ENCODE measurements at places on chromosomes 3 and 15.

DNA sequence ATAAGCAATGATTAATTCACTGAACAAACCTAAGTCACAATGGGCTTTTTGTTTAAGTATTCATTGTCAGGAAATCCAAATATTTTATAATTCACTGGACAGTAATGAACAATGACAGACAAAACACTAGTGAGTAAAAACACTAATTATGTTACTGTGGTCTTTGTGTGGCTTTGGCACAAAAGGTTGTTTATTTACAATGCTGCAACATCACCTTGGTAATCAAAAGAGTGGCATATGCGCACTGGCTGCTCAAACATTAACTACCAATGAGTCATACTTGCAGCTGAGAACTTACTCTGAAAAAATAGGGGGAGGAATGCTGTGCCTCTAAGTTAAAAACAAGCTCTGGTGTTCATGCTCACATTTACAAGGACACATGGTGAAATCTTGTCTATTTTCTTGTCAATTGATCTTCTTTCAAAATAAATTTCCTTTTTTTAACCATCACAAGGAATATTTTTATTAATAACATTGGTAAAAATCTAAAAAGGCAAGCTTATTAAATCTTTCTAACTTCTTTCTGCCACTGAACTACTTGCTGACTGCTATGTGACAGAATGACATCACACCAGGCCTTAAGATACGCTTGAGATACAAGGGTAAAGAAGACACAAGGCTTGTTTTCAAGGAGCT is 85.2 kb upstream of the PPIB start:
- peak; percentile 89 for DNase-seq

- DNase-seq: peak; percentile 42
Observed at GRCh38 chr15:98311566-98312188, 336.7 kb upstream of the IGF1R start.

GRCh38 chr15:87489902-87490665 is 766.5 kb downstream of the NTRK3 start:
- DNase-seq: no peak

DNA sequence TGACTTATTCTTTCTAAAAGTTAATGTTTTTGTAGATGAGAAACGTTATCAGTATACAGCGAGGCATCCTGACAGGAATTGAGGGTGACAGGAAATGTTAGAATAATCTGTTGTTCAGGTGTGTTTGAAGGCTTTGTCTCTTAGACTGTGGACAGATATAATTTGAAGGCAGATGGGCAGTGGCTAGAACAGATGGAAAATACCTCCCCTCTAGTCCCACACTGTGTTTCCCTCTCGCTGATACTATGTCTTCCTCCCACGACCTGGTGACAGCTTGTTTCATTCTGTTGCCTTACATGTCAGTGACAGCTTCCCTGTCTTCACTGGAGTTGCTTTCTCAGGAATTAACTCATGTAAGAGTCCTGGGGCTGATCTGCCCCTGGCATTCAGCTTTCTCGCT is 125.3 kb downstream of the MYRIP start:
- DNase-seq: no peak

DNA sequence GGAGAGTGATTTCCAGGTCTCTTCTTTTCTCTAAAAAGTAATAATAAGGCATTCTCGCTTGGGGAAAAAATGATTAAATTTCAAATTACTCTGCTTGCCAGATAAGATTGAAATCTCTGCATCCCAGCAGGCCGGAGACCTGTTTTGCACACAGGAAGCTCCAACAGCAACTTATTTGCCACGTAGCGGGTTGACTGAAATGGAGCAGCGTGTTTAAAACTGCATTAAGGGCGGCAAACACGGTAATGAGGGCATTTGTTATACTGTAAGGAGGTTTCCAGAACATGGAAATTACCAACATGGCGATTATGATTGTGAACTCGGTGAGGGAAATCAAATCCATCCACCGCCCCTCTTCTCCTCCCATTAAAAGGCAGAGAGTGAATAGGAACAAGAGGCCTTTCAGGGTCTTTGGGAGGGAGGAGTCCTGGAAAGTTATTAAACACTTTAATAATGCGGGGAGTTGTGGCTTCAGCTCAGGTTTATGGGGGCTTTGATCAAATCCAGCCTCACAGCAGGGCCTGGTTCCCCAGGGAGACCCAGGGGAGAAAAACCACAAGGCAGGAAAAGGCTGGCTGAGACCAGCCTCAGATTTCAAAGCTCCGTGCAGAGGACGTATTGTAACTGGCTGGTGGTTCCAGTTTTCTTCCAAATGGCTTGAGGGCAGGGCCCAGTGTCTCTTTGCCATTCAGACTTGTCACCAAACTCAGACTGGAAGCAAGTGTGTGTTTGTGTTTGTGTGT is 242.3 kb downstream of the TLE3 start:
- no peak for DNase-seq

GRCh38 chr3:48233542-48233941 is 7.4 kb upstream of the ZNF589 start:
- DNase-seq: no peak
